ENCODE measurements at places on chromosomes 3 and 15.

DNA sequence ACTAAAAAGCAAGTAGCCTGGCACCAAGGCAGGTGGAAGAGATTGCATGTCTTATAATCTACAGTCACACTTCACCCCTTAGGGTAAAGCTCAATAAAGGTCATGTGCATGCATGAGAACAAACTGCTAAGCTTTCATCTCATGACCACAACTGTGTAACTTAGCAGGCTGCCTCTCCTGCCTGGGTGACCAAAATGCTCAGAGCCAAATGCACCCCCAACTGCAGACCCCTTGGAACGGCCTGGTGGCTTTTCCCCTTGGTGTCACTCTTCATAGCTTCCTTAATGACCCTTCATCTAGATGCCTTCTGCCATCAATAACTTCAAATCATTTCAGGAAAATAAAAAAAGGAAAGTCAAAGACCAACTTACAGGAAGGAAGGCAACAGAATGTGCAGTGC is 88.1 kb downstream of the ADAMTS17 start:
- H3K27ac ChIP-seq: no peak overlapping the region
- H3K36me3 ChIP-seq: no peaks in the 10 kb centered on the region
- DNase-seq: no peak
- H3K27me3 ChIP-seq: no peaks in the 10 kb centered on the region

- peaks cover 3% of the 10 kb centered on the region for H3K4me1 ChIP-seq
- H3K27me3 ChIP-seq: no peaks in the 10 kb centered on the region
- no peak for DNase-seq
- H3K4me3 ChIP-seq: no peak overlapping the region
- H3K27ac ChIP-seq: no peak overlapping the region
- H3K36me3 ChIP-seq: peaks cover 55% of the 10 kb centered on the region
These were observed 5.9 kb upstream of the EDEM1 start for GRCh38 chr3:5181469-5182141.

GRCh38 chr15:35137190-35137574 is 52.1 kb upstream of the NANOGP8 start:
- peaks cover 2% of the 10 kb centered on the region for H3K27me3 ChIP-seq
- no peak overlapping the region for H3K4me3 ChIP-seq
- no peak for DNase-seq
- no peak overlapping the region for H3K27ac ChIP-seq
- no peaks in the 10 kb centered on the region for H3K36me3 ChIP-seq

- peaks cover 5% of the 10 kb centered on the region for H3K4me1 ChIP-seq
- peak overlapping the region; percentile 86 for H3K4me3 ChIP-seq
These were observed 924 bp upstream of the SIN3A start for GRCh38 chr15:75452364-75452864.

DNA sequence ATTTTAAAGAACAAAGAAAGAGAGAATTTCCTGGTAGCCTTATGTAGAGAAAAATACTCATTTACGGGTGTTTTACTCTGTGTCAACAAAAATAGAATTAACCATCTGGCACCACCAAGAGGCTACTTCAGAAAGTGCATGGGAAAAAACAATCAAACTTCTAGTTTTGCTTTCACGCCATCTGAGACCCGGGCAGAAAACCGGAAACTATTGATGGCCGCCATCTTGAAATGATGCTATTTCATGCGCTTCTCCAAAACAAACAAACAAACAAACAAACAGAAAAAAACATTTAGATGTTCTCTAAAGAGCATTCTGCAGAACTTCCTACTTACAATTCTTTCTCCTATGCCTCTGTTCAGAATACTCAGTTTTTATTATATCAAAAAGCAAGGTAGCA is 49.4 kb upstream of the SYNPR start:
- no peaks in the 10 kb centered on the region for H3K4me1 ChIP-seq
- peak; percentile 14 for DNase-seq
- no peak overlapping the region for H3K27ac ChIP-seq
- no peaks in the 10 kb centered on the region for H3K27me3 ChIP-seq

DNA sequence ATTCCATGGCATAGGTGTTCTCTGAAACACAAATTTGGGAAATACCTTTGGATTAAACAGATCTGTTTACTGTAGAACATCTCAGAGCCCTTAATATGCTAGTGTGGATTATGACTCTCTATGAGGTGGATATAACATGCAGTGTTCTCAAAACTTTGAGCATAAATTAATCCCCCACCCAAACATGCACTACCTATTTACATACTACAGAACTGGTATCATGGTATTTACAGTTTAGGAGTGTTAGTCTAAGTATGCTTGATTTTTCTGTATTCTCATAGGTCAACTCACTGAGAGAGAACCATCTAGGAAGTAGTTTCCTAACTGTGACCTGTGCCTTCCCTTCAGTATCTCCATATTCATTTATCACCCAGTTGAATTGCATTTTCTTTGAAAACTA is 30.9 kb upstream of the ZNF609 start:
- H3K4me3 ChIP-seq: no peak overlapping the region
- H3K4me1 ChIP-seq: no peaks in the 10 kb centered on the region
- H3K27me3 ChIP-seq: no peaks in the 10 kb centered on the region
- DNase-seq: no peak
- H3K36me3 ChIP-seq: peaks cover 45% of the 10 kb centered on the region
- H3K27ac ChIP-seq: no peak overlapping the region

DNA sequence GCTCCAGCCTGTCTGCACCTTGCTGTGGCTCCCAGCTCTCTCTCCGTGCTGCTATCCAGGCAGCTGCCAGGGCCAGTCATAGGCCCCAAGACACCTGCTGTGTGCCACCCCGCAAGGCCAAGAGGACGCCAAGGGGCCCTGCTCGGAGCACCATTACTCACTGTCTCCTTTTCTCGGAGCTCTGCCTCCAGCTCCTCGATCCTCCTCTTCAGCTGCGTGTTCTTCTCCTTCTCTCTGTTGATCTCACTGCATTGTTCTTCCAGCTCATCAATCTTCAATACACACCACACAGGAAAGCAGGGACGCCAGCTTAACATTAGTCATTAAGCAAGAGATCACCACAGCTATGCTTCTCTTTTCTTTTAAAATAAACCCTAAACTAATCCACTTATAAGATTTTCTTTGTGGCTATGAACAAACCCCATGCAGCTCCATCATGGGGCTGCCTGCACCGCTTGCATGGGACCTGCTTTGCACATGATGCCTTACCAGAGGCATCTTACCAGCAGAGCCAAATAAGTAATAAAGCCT is 42.6 kb downstream of the WHAMM start:
- no peak overlapping the region for H3K27ac ChIP-seq
- H3K27me3 ChIP-seq: no peaks in the 10 kb centered on the region

GRCh38 chr3:118425272-118425837 is 609.3 kb downstream of the IGSF11 start:
- no peak overlapping the region for H3K4me3 ChIP-seq
- no peaks in the 10 kb centered on the region for H3K4me1 ChIP-seq
- no peaks in the 10 kb centered on the region for H3K27me3 ChIP-seq
- no peaks in the 10 kb centered on the region for H3K36me3 ChIP-seq
- no peak overlapping the region for H3K27ac ChIP-seq
- DNase-seq: no peak

DNA sequence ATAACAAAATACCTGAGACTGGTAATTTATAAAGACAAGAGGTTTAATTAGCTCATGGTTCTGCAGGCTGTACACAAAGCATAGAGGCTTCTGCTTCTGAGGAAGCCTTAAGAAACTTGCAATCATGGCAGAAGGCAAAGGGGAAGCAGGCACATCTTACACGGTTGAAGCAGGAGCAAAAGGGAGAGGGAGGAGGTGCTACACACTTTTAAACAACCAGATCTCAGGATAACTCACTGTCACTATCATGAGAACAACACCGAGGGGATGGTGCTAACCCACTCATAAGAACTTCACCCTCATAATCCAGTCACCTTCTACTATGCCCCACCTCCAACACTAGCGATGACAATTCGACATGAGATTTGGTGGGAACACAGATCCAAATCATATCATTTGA is 54.4 kb downstream of the ATP8B4 start:
- no peak overlapping the region for H3K27ac ChIP-seq
- DNase-seq: no peak
- no peaks in the 10 kb centered on the region for H3K27me3 ChIP-seq
- H3K4me1 ChIP-seq: no peaks in the 10 kb centered on the region
- H3K4me3 ChIP-seq: no peak overlapping the region
- H3K36me3 ChIP-seq: no peaks in the 10 kb centered on the region

DNA sequence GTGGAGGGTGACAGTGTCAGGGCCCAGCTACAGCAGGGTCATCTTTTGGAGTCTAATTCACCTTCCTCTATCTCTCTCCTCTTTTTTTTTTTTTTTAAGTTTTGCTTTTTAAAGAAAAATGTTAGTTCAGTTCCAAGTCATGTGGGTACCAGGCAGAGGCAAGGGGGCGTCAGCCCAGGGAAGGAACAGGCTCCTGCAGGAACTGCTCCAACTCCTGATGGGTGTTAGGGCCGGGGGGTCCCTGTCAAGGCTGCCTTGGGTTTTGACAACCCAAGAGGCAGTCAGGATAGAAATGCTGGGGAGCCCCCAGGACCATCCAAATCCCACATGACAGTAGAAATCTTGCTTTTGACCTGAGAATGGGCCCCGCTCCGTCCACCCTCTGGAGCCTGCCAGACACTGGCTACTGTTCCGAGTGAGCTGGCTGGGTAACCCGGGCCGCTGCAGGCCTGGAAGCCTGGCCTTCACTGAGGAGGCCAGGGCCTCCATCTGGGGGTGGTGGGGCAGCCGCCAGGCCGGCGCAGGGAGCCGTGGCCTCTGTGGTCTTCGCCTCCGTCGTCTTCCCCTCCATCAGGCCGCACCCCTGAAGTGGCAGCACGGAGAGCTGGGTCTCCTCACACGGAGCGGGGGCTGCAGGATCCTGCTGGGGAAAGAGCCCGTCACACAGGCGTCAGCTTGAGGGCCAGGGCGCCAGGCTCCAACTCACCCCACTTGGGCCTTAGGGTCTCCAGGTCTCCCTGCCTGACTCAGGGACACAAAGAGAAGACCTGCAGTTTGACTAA is 24.2 kb downstream of the RNU5B-1 start:
- H3K4me1 ChIP-seq: peaks cover 20% of the 10 kb centered on the region
- H3K36me3 ChIP-seq: peaks cover 25% of the 10 kb centered on the region
- H3K4me3 ChIP-seq: no peak overlapping the region
- H3K27ac ChIP-seq: no peak overlapping the region
- no peaks in the 10 kb centered on the region for H3K27me3 ChIP-seq

DNA sequence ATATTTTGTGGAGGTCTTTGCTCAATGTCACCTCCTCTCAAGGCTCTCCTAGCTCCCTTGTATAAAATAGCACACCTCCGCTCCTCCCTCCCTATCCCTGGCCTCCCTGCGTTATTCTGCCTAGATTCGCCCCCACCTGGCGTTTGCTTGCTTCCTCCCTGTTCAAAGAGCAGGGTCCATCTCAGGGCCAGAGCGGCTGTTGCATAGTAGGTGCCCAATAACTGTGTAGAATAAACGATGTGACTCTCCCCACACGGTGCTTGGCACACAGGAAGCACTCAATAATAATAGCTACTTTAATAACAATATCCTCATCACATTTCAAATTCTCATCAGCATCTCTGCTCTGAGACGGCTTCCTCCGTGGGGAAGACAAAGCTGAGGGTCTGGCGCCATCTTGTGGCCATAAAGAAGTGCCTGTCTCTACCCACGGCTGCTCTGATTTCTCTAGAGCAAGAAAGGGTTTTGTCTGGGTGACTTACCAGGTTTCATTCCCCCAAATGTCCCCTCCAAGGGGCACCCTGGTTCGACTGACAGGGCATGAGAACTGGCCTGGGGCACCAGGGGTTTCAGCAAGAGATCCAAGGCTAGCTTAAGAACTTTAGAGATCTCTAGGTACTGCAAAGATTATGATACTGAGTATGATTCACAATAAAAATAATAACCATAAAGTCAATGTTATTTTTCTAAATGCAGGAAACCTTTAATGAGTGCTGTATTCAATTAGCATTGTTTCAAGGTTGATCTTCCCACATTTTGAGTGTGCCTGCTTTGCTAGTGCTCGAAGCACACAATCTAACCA is 16.1 kb downstream of the CD276 start:
- DNase-seq: peak; percentile 83
- H3K4me3 ChIP-seq: no peak overlapping the region
- no peaks in the 10 kb centered on the region for H3K27me3 ChIP-seq
- peaks cover 65% of the 10 kb centered on the region for H3K36me3 ChIP-seq
- no peak overlapping the region for H3K27ac ChIP-seq
- peaks cover 4% of the 10 kb centered on the region for H3K4me1 ChIP-seq

DNA sequence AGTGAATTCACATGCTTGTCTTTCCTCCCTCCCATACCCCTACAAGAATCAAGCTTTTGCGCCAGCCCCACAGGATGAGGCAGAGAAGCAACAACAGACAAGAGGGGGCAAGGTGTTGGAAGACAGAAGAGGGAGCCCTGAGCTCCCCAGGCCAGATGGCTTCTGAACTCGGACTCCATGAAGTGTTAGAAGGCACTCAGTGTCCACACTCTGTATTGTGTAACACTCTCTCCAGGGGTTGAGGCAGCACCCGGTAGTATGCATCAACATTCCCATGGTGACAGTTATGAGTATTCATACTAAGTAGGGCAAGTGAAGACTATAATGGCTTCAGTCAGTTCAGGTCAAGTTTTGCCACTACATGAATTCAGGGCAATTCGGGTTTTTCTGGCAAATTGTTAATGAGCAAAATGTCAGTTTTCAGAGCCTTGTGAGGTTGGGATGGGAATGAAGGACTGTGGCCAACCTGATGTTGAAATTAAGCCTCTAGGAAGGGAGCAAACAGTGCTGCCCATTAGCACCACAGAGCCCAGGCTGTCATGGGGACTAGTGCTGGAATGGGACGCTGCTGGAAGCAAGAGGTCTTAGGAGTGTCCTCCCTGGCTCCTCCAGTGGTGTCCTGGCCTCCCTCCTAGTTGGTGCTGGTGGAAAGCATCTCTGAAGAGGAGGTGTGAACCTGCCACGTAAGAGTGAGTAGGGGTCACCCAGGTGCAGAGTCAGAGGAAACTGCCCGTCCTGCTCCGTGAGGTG is 79.4 kb downstream of the KLF15 start:
- H3K4me3 ChIP-seq: no peak overlapping the region
- no peak for DNase-seq
- no peaks in the 10 kb centered on the region for H3K36me3 ChIP-seq
- H3K4me1 ChIP-seq: peaks cover 3% of the 10 kb centered on the region
- H3K27me3 ChIP-seq: no peaks in the 10 kb centered on the region

DNA sequence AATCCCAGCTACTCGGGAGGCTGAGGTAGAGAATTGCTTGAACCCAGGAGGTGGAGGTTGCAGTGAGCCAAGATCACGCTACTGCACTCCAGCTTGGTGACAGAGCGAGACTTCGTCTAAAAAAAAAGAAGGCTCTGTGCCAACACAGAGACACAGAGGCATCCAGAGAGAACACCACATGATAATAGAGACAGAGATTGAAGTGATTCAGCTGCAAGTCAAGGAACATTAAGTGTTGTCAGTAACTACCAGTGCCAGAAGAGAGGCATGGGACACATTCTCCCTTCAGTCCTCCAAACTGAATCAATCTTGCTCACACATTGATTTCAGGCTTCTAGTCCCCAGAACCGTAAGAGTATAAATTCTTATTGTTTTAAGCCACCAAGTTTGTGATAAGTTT is 97.5 kb downstream of the GOLIM4 start:
- no peaks in the 10 kb centered on the region for H3K27me3 ChIP-seq
- no peak overlapping the region for H3K27ac ChIP-seq
- no peaks in the 10 kb centered on the region for H3K4me1 ChIP-seq
- DNase-seq: no peak
- no peak overlapping the region for H3K4me3 ChIP-seq

- H3K27ac ChIP-seq: no peak overlapping the region
- H3K36me3 ChIP-seq: peaks cover 3% of the 10 kb centered on the region
- no peak overlapping the region for H3K4me3 ChIP-seq
- no peak for DNase-seq
- no peaks in the 10 kb centered on the region for H3K4me1 ChIP-seq
- no peaks in the 10 kb centered on the region for H3K27me3 ChIP-seq
These were observed 4.7 kb upstream of the KPNA4 start for GRCh38 chr3:160569894-160570652.

GRCh38 chr3:128369121-128369703 is 97.5 kb downstream of the DNAJB8 start:
- H3K27me3 ChIP-seq: no peaks in the 10 kb centered on the region
- no peak overlapping the region for H3K4me3 ChIP-seq
- DNase-seq: no peak
- no peak overlapping the region for H3K27ac ChIP-seq
- no peaks in the 10 kb centered on the region for H3K36me3 ChIP-seq
